ENCODE measurements at places on chromosomes 12 and 14.

- no peak for DNase-seq
Observed at GRCh38 chr14:101561145-101561896, at the start of gene DIO3. Gene DIO3, plus strand, starts transcription at chr14:101561495.

DNA sequence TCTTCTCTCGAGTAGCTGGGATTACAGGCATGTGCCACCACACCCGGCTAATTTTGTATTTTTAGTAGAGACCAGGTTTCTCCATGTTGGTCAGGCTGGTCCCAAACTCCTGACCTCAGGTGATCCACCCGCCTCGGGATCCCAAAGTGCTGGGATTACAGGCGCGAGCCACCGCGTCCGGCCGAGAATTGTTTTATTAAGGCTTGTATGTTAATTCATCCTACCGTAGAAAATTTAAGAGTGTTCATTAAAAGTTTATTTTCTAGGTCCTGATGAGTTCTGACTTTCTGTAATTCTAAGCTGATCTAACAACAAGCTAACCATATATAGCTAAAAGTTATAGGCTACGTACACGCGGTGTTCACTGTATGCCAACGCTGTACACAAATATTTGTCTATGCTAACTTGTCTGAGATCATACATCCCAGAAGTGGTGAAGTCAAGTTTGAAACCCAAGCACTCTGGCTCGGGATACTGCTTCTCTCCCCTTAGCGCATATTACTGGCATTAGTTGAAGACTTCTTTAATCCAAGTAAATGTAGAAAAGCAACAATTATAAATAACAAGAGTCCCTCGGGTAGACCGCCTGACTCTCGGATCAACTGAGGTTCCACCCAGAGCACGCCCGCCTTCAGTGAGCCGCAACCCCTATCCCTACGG is 570 bp upstream of the MRPS35 start:
- peak; percentile 17 for DNase-seq

DNA sequence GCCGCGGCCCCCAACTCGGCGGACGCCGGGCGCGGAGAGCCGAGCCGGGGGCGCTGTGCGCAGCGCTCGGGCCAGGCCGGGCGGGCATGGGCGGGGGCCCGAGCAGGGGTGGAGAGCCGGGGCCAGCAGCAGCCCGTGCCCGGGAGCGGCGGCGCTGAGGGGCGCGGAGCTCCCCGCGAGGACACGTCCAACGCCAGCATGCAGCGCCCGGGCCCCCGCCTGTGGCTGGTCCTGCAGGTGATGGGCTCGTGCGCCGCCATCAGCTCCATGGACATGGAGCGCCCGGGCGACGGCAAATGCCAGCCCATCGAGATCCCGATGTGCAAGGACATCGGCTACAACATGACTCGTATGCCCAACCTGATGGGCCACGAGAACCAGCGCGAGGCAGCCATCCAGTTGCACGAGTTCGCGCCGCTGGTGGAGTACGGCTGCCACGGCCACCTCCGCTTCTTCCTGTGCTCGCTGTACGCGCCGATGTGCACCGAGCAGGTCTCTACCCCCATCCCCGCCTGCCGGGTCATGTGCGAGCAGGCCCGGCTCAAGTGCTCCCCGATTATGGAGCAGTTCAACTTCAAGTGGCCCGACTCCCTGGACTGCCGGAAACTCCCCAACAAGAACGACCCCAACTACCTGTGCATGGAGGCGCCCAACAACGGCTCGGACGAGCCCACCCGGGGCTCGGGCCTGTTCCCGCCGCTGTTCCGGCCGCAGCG is 639 bp downstream of the FZD10 start:
- no peak for DNase-seq

- no peak for DNase-seq
Observed at GRCh38 chr12:5273709-5274108, 158.2 kb upstream of the NTF3 start.

- no peak for DNase-seq
Observed at GRCh38 chr12:110932046-110932445, 11.7 kb upstream of the MYL2 start.

- no peak for DNase-seq
Observed at GRCh38 chr14:93759719-93760307, 28.5 kb downstream of the PRIMA1 start.

Measured in hepatic stellate cell (primary cell).